ENCODE measurements at places on chromosomes 3 and 15.

DNA sequence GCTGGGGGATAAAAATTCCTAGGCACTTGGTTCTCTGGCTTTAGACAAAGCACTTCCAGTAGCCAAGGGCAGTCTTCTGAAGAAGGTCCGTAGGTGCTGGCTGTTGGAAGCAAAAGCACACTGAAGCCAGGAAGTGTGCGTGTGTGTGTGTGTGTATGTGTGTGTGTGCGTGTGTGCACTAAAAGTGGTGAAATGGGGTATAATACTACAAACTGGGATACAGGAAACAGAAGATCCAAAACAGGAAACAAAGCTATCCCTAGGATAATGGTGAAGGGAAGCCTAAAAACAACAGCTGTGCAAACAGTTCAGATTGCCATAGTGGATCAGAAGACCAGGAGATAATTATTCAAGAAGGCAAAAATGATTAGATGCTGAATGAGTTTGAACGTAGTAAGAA lies 103.4 kb downstream of the IL20RB start:
- no peak for DNase-seq

GRCh38 chr3:107795514-107796094 lies 272.8 kb downstream of the BBX start:
- no peak for DNase-seq

DNA sequence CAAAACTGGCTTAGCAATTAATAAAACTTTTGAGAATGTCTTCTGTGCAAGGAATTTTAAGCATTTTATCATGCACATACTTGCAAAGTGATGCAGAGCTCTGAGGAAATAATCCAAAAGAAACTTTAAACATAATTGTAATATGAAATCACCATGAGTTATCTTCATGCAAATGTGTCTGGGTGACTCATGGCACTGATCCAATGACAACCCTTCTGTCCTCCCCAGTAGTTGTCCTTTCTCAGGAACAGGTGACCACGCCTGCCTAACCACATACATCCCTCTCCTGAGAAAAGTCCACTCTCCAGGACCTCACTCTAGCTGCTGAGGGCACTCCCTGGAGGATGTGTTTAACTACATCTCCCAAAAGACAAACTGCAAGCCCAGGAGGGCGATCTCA lies 530.6 kb upstream of the IL12A start:
- DNase-seq, result no peak

GRCh38 chr15:39787479-39787878 lies 4.8 kb upstream of the FSIP1 start:
- no peak for DNase-seq

DNA sequence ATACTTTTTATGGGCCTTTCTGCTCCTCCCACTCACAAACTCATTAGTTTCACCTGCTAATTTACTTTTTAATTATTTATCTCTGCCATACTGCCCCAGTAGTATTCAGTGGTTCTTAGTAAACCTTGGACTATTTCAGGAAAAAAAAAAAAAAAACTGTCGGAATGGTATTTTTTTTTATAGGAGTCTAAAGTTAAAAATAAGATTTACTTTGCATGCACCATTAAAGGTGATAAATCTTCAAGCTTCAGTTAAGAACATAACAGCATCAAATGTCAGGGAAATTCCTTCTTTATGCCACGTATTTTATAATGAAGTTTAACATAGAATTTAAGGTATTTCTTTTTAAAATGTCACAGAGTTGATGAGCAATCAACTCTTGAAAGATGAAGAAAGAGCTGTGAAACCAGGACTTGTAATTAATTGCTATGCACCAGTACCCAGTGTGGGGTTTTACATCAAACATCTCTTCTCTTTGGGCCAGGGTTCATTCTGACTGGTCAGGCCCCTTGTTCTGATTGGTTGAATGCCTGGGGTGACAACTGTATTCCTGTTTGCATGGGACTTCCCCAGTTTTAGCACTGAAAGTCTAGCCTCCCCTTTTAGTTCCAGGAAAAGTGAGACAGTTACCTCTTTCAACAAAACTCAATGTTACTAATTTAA lies 40.3 kb upstream of the PTPRG start:
- no peak for DNase-seq

DNA sequence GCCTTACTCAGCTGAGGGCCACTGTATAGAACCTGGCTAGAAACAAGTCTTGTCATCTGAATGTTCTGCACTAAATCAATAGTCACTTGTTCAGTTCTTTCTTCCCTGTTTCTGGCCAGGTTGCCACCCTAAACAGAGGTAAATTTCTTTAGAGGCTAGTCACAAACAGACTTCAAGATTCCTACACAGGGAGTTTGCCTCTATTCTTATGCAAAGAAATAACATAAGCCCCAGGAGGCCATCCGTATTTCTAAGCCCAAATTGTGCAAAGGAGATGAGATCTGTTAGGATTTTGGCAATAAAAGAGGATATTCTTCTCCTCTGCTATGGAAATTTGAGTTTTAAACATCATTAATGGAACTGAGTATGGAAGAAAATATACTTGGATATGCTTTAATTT lies 4.9 kb downstream of the ZIC4 start:
- no peak for DNase-seq

DNA sequence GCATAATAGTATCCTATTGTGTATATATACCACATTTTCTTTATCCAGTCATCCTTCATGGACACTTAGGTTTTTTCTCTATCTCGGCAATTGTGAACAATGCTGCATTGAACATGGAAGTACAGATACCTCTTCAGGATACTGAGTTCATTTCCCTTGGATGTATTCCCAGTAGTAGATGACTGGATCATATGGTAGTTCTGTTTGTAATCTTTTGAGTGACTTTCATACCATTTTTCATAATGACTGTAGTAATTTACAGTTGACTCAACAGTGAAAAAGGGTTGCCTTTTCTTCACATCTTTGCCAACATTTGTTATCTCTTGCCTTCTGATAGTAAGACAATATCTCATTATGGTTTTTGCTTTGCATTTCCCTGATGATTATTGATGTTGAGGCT lies 21.8 kb downstream of the MYH15 start:
- no peak for DNase-seq

DNA sequence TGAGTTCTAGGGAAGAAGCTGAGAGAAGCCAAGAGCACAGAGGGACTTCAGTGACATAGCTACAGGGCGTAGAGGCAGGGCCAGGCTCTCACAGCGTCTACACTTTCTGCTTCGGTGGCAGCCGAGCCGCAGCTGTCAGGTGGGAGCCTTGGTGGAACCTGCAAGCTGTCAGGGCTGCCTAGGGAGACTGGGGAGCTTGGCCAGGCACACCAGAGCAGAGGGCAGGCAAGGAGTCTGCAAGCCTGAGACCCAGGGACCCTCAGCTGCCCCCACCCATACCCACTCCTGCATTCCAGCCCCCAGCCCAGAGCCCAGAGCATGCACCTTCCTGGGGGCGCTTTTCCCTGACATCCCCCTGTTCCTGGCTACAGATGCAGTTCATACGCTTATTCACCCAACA lies 13.4 kb upstream of the KLF15 start:
- peak; percentile 41 for DNase-seq

DNA sequence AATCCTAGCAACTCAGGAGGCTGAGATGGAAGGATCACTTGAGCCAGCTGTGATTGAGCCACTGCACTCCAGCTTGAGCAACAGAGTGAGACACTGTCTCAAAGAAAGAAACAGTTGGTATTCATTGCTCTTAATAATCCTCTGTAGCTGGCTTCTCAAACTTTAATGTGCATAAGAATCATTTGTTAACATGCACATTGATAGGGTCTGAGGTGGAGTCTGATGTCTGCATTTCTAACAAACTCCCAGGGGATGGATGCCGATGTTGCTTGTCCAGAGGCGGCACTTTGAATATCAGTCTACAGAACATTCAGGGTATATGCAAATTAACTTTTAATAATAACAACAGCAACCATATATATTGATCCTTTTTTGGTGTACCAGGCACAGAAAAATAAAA lies 39.9 kb downstream of the NKIRAS1 start:
- DNase-seq, result no peak

- no peak for DNase-seq
These were observed 7.3 kb upstream of the TRPM1 start for GRCh38 chr15:31108836-31109235.

DNA sequence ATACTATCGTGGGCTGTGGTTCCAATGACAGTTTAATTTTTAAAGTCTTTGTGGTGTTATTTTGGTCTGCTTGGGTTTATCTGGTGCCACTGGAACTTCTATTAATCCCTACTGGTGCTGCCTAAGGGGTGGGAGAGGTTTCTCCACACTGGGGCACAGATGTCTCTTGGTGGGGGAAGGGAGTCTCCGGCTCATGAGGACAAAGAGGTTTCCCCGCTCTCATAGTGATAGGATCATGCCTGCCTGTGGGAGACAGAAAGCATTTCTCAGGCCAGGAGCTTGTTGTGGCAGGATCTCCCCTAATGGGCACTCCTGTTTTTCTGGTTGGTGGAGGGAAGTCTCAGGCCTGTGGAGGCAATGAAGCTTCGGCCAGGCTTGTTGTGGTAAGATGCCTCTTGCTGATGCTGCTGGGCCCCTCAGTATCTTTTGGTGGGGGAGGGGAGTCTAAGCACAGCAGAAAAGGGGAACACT lies 84.3 kb upstream of the THRB start:
- no peak for DNase-seq

GRCh38 chr3:153652076-153652475 lies 469.1 kb upstream of the ARHGEF26 start:
- no peak for DNase-seq

- DNase-seq, result peak; percentile 90
These were observed 15.1 kb downstream of the CSPG4 start for GRCh38 chr15:75697523-75697922.

All from tibial artery (tissue), 4 donors.